NCI-H2227 treated with DMSO at 0.1 percent for 48 hours (cell line): ENCODE measurements at places on chromosomes 1 and 21.

GRCh38 chr1:154346276-154346917 is 21.1 kb downstream of the ATP8B2 start:
- DNase-seq, result no peak

GRCh38 chr1:182147136-182147820 is 85.8 kb upstream of the ZNF648 start:
- DNase-seq, result no peak

- DNase-seq, result no peak
Observed at GRCh38 chr1:242139986-242140385, 141.1 kb upstream of the MAP1LC3C start.

- DNase-seq, result no peak
Observed at GRCh38 chr1:235545292-235545930, 41.2 kb upstream of the B3GALNT2 start.

DNA sequence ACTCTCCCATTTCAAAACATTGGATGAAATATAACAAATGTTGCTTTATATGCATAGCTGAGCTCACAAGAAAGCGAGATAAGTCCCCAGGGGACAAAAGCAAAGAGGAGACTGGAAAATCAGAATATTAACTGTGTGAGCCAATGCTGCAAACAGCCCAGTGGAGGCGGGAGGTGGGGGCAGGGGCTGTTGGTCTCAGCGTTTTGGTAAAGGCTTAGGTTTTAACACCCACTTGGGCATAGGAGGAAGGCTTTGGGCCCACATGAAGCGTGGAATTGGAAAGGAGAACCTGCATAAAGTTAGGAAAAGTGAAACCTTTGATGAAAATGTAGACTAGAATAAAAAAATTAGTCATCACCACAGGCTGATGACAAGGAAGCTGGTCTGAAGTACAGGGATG is 30.2 kb upstream of the SMIM12 start:
- DNase-seq, result no peak

GRCh38 chr1:154775621-154776605 is 94.2 kb downstream of the KCNN3 start:
- peak; percentile 37 for DNase-seq

DNA sequence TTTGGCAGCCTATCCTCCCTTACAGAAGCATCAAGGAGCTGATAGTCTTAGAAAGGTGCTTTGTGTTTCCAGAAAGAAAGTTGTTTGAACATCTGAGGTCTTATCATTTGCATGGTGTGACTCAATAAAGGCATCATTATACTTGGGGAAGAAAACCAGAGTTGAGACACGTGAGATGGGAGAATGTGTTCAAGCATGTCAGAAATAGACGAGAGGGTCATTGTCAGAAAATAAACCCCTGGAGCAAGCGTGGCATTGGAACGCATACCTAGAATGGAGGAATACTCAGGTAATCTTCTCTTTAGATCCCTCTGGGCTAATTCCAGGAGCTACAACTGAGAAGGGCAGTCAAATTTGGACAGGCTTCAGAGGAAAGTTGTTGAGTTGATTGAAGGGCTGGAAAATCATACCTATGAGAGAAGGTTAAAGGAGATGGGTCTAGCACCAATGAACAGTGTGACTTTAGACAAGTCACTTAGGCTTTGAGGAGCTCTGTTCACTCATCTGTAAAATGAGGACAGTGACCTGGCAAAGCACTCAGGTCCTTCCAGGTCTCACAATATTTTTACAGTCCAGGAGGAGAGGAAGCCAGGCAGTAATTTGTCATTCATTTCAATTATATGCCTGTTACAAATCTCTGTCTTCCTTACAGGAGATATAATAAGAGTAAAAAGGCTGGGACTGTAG is 101.3 kb upstream of the C1orf21 start:
- DNase-seq, result no peak
